Daoy (cell line): ENCODE measurements at places on chromosomes 13 and 19. TPM values are rescaled to one million over a fixed set of nuclear protein-coding genes. Genes with fewer than 3 reads are reported as not detected.

GRCh38 chr13:92197669-92198068 lies 799.2 kb downstream of the GPC5 start:
- DNase-seq: no peak

DNA sequence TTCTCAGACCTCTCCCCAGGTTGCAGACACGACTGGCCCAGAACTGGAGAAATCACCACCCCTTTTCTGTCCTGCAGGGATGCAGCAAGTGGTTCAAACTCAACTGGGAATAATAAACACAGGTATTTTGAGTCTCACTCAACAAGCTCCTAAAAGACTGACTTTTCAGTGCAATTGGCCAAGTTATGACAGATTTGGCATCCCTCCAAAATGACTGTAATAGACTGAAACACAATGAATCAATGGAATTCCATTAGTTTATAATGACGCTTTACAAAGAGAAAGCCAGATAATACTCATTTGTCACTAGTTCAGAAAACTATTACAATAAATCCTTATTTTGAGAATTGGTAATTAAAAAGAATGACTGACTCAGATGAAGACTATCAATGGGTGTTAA lies 38.1 kb downstream of the MIPEP start:
- no peak for DNase-seq

- DNase-seq: no peak
These were observed 308.9 kb upstream of the SLITRK1 start for GRCh38 chr13:84191139-84191538.

DNA sequence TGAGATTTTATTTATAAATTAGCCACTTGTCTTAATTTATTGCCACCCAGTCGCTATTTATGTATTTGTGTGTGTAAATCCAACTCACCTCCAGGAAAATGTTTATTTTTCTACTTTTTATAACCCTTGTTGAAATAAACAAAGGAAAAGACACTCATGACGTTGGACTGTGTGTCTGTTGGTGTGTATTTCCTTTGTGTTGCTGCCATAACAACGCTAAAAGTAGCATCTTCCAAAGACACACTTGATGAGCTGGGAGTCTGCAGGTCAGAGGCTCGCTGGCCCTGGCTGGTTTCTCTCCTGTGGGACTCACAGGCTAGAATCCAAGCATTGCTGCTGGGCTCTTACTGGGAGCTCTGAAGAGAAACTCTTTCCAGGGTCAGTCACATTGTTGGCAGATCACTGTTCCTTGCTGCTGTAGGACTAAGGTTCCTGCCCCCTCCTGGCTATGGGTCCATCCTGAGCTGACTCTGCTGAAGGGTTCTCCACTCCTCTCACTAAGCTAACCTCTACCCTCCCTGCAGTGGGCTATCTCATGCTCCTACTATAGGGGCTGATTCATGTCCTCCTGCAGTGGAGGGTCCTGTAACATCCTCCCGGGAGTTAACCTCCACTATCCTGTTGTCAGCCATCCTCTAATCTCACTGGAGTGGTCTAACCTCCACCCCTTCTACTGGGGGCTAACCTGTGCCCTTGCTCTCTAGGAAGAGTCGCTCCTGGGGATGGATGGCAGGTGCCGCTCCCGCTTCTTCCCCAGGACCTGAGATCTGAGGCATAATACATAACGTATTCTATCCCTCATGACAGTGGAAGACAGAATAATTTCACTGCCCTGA lies 2.1 kb downstream of the IFNL2 start:
- no peak for DNase-seq

DNA sequence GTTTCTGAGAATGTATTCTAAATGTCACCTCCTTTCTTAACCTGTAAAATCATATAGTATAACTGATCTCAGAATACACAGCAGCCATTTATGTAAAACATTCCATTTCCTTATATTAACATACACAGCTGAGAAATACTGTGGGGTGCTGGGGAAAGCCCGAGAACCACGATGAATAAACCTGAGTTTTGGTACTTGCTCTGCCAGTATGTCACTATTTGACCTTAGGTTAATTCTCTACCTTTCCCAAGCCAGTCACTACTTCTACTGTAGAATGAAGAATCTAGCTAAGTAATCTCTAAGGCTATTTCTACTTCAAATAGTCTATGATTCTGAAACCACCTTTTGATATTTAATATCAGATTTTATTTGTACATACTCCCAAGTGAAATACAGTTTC lies 173.7 kb downstream of the TBC1D4 start:
- no peak for DNase-seq

DNA sequence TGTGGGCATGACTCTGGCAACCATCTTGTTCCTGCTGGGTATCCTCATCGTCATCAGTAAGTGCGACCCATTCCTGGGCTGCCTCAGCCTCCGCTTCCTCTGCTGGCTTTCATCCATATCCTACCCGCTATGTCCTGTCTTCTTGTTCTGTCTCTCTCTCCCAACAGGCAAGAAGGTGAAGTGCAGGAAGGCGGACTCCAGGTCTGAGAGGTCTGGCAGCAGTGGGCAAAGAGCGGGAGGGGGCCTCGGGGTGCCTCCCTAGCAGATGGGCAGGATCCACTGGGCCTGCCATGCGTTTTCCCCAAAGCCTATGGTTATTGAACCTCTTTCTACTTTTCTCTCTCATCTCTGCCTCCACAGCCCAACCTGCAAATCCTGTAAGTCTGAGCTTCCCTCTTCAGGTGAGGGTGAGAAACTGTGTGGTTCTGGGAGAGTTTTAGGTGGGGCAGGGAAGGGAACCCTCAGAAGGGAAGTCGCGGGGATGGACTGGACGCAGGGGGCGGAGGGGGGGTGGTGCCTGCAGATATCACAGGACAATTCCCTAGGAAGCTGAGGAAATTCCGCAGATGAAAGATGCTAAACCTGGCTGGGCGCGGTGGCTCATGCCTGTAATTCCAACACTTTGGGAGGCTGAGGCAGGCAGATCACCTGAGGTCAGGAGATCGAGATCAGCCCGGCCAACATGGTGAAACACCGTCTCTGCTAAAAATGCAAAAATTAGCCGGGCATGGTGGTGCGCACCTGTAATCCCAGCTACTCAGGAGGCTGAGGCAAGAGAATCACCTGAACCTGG lies 3.1 kb upstream of the FXYD5 start:
- no peak for DNase-seq

- DNase-seq: no peak
These were observed 92.6 kb upstream of the PEG3 start for GRCh38 chr19:56933014-56933705.

DNA sequence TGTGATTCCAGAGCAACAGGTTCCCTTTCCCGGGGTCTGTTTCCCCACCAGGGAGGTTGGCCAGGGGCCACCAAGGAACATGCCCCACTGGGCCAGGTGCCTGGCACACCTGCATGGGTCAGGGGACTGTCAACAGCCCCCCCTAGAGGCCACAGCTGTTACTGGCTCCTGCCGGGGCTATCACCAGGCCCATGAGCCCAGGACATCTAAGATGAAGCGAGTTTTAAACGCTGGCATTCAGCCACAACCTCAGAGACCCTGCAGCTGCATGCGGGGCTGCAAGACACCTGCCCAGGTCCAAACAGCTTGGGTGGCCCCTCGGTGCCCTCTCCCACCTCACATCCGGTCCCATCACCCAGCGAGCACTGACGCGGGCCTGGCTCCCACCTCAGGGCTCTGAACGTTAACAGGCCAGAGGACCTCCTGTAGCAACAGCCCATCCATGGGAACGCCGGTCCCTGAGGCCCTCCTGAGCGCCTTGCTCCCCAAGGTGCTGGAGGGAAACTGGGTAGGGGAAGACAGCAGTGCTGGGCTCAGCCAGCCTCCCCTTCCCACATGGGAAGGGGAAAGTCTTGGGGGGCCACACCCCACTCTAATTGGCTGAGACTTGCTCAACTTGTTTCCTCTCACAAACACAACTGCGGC lies 12.0 kb downstream of the KHSRP start:
- DNase-seq: peak; percentile 33

DNA sequence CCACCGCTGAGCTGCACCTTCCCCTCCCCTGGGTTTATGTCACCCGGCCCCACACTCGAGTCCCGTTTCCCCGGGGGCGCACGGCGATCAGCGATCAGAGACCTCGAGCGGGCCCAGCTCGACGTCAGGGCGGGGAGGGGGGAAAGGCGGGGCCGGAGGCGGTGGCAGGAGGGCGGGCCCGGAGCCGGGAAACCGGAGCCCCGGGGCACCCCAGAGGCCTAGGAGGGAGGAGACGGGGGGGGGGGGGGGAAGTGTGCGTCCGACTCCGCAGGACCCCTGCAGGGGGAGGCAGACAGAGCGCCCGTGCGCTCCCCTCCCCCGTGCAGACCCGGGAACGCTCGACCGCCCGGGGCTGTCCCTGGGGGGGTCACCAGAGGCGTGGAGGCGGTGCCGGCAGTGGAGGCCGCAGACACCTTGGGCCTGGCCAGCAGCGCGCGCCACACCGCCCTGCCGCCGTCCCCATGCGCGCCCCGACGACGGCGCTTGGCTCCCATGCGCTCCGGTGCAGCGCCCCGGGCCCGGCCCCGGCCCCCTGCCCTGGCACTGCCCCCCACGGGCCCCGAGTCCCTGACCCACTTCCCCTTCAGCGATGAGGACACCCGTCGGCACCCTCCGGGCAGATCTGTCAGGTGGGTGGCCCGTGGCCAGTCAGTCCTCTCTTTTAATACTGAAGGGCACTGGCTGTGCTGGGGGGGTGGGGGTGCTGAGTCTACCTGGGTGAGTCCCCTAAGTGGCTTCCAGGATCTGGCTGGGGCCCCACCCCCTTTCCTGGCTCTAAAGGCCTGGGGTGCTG lies 11.8 kb downstream of the PDE4A start:
- DNase-seq: peak; percentile 56

DNA sequence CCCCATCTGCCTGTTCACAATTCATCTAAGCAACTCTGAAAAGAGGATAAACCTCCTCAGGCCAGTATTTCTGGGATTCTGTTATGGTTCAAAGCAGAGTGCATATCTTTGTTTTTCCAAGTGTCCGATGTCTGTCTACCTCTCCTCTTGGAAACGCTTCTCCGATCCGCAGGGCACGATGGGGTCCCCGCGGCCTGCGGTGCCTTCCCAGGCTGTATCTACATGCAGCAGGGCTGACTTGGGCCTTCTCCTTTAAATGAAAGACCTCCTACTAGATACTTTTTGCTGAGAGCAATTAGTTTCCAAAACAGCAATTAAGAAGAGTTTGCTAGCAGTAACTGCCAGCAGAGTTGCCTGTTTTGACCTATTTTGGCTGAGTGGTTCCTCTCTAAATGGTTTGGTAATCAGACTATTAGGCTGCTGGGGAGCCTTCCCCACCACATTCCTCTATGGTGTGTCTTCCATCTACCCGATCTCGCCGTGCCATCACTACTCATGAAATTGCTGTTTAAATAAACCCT lies 23.5 kb downstream of the COL4A2 start:
- DNase-seq: peak; percentile 78

DNA sequence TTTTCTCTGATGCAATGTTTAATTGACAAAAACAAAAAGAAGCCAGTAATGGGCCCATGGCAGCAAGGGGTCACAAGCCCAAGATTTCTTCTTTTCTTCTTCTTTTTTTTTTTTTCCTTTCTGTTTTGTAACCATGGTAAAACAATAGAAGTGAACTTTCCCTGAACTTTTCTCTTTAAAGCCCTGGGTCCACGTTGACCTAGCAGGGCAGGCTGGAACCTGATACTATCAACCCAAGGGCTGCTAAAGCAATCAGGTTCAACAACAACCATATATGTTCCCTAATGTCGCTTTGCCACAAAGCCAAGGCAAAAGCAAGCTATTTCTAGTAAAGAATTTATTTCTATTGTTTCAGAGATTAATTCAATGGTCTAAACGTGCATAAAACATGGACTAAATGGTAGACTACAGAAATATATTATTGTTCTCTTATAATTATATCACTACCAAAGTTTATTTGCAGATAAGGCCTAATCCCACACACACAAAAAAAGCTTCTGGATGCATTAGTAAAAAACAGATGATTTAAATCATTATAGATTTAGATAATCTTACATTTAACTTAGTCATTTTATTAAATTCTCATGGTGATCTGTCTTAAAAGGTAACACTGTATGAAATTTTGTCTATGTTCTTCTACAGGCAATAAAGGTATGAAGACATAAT lies 153.9 kb downstream of the DACH1 start:
- no peak for DNase-seq

GRCh38 chr13:114304346-114305034 lies 9.8 kb upstream of the CHAMP1 start:
- no peak for DNase-seq

DNA sequence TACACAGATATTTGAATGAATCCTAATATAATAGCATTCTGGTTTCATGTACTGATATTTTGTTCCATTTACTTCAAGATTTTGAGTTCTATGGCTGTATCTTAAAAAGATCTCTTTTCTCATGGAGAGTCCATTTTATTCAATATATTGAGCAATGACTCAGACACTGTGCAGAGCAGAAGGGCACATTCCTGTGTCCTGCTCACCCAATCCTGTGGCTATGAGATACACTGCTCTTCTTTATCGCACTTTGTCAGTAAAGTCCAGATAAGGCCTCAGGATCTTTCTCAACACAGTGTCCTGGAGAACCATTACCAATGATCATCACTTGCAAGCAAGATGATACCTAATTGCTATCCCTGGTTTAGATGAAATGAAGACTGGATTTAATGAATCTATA lies 155.0 kb downstream of the CYSLTR2 start:
- no peak for DNase-seq

Gene RASGRP4
- total RNA-seq: not detected in 2 replicates

Gene ZFP82
- total RNA-seq: 5.6 and 10.3 TPM in 2 replicates

Gene SULT2A1
- total RNA-seq: not detected in 2 replicates

Gene FAAP24
- 6.2 and 7.0 TPM in 2 replicates for total RNA-seq
